ENCODE measurements at places on chromosomes 12 and 14.
A peak's percentile ranks its signal among the peaks of the same experiment; 100 is the strongest.

- DNase-seq: no peak
Measured at GRCh38 chr14:38357557-38357956, 101.7 kb upstream of the CLEC14A start.

DNA sequence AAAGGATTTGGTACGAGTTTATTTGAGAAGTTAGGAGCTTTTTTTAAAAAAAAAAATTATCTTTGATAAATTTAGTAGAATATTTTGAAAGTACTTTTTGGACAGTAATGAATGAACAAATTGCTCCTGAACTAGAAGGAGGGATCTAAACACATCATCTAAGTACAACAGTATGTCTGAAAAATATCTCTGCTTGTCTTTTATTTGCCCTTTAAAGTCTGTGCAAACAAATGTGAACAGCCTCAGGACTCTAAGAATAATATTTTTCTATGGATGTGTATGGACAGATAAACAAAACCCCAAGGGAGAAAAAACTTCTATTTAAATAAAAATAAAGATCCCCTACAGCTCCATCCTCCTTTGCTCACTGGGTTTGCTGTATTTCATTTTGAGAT, 19.5 kb downstream of the FBXL14 start:
- DNase-seq: no peak

- DNase-seq: no peak
Measured at GRCh38 chr14:93778453-93778852, 9.8 kb downstream of the PRIMA1 start.

DNA sequence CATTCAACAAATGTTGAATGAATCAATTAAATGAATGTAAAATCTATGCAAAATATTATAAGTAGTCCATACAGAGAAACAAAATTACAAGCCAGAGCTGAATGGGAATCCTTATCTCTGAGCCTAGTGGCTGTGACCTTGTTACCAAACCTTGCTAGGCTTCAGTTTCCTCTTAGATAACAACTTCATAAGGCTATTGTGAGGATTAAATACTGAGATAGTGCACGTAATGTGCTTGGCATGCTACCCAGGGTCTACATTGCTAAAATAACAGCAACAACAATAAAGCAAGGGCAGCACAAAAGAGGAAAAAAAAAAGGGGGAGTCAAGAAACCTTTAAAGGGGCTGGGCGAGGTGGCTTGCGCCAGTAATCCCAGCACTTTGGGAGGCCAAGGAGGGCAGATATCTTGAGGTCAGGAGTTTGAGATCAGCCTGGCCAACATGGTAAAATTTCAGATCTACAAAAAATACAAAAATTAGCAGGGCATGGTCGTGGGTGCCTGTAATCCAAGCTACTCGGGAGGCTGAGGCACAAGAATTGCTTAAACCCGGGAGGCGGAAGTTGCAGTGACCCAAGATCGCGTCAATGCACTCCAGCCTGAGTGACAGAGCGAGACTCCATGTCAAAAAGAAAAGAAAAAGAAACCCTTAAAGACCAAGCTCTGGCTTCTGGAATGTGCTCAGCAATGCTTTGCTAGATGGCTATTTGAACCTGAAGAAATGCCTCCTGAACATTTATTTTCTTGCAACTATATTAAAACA, 14.1 kb downstream of the STAB2 start:
- DNase-seq: no peak

- DNase-seq: no peak
Measured at GRCh38 chr12:130482448-130482847, 144.8 kb downstream of the PIWIL1 start.

- no peak for DNase-seq
Measured at GRCh38 chr14:50957296-50957695, 13.0 kb upstream of the PYGL start.

GRCh38 chr12:67509666-67510386, 138.7 kb upstream of the DYRK2 start:
- no peak for DNase-seq

- no peak for DNase-seq
Measured at GRCh38 chr14:38958589-38958988, 144.4 kb downstream of the SEC23A start.

DNA sequence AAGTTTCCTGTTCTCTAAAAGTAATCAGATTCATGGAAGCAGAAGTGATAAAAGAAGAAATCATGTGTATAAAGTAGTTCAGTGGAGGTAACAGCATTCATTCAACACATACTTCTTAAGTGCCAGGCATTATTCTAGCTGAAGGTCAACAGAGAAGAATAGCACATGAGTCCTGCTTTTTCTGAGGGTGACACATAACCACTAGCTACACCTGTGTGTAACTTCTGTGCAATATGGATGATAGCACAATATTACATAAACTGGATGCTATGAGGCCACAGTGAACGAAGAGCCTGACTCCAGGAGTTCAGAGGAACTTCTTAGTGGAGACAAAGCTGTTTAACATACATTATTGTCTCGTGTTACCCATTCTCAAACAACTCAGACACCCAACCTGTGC, 114.3 kb upstream of the PCED1B start:
- DNase-seq: no peak

GRCh38 chr14:74647678-74648461, 35.8 kb upstream of the LTBP2 start:
- DNase-seq: no peak

GRCh38 chr12:106757623-106758348, 16.7 kb upstream of the RIC8B start:
- DNase-seq: no peak

- peak; percentile 20 for DNase-seq
Measured at GRCh38 chr12:95608252-95609033, 57.2 kb upstream of the USP44 start.

- DNase-seq: no peak
Measured at GRCh38 chr14:62289471-62289870, 527.3 kb downstream of the SNAPC1 start.

- DNase-seq: no peak
Measured at GRCh38 chr14:90900476-90901083, 84.3 kb upstream of the TTC7B start.

GRCh38 chr14:69553252-69553651, 21.4 kb downstream of the CCDC177 start:
- no peak for DNase-seq

- no peak for DNase-seq
Measured at GRCh38 chr14:77955816-77956484, 156.0 kb downstream of the ADCK1 start.

DNA sequence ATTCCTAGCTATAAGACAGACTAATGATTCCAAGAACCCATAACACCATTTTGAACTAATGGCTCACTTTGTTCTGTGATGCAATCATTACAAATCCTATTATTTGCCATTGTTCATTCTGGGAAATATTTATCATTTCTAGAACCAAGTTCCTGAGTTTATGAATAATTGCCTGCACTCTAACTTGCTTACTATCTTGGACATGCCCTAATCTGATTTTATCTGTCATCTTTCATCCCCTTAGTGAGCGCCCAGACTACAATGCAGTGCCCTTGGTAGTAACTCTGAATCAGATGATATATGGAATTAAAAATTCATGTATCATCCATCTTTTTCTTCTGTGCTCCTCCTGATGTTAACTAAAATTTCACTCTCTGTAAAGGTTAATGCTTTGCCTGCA, 703.1 kb upstream of the MDGA2 start:
- DNase-seq: no peak

GRCh38 chr14:65846196-65846868, 433.8 kb downstream of the FUT8 start:
- no peak for DNase-seq

DNA sequence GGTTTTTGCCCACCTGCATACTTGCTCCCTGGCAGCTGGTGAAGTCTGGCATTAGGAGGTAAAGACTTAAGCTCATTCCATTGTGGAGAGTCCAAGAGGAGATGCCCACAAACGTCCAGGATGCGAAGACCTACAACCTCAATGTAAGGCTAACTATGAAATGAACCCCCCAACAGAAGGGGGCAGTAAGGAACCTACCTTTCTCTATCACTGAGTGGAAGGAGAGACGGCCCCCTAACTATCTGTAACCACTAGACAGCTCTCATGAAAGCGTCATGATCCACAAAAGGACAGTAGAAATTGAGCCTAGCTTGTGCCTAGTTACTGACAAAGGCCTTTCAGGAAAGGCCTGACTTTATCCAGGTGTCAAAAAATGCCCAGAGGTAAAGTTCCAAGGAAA, 55.3 kb downstream of the ZFYVE21 start:
- no peak for DNase-seq

- DNase-seq: no peak
Measured at GRCh38 chr12:50458606-50459005, 46.2 kb upstream of the DIP2B start.

DNA sequence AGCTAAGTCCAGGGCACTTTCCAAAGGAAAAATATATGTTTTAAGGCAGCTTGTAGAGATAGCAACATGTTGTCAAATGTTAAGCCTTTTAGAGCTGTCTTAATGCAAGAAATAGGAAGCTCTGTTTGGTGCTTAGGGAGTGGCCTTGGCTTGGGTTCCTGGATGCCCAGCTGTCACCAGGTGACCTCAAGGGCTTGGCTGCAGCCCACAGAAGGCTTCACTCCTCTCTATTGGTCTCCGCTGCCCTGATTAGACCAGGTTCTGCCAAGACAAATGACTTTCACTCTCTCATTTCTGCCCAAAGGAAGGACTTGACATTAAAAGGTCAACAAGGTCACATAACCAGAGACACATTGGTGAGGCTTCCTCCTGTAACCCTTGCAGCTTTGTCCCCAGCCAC, 76.8 kb downstream of the WSCD2 start:
- no peak for DNase-seq

GRCh38 chr12:42325653-42326474, at the start of the genes PPHLN1 and ZCRB1:
Gene PPHLN1, plus strand, starts transcription at chr12:42326167. Its CDS starts 9,736 bp downstream, at chr12:42335903.
Gene ZCRB1, minus strand, starts transcription at chr12:42326094. Its CDS starts 1,992 bp downstream, at chr12:42324102.
- DNase-seq: no peak

GRCh38 chr12:57577981-57578758, 12.8 kb upstream of the PIP4K2C start:
- no peak for DNase-seq

GRCh38 chr12:75981247-75982168, 50.1 kb downstream of the PHLDA1 start:
- no peak for DNase-seq

- no peak for DNase-seq
Measured at GRCh38 chr12:46567667-46568066, 195.1 kb upstream of the SLC38A2 start.

- DNase-seq: no peak
Measured at GRCh38 chr14:72780751-72781150, 113.2 kb downstream of the DPF3 start.

DNA sequence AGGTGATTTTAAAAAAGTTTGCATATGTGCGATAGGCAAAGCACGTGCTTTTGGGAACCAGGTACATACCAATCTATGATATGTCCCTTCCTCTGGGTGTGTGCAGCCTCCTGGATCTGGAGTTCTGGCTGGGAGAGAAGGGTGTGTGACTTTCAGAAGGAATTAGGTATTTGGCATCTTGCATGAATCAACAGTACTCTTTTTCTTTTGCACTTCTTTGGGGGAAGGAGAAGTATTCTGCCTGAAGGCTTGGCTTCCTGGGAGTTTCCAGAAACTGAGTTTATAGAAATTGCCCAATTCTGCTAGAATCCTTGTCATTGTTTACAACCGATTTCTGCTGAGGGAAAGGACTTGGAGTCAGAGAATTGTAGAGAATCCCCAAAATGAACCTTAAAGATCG, 2.9 kb upstream of the CLMN start:
- no peak for DNase-seq

DNA sequence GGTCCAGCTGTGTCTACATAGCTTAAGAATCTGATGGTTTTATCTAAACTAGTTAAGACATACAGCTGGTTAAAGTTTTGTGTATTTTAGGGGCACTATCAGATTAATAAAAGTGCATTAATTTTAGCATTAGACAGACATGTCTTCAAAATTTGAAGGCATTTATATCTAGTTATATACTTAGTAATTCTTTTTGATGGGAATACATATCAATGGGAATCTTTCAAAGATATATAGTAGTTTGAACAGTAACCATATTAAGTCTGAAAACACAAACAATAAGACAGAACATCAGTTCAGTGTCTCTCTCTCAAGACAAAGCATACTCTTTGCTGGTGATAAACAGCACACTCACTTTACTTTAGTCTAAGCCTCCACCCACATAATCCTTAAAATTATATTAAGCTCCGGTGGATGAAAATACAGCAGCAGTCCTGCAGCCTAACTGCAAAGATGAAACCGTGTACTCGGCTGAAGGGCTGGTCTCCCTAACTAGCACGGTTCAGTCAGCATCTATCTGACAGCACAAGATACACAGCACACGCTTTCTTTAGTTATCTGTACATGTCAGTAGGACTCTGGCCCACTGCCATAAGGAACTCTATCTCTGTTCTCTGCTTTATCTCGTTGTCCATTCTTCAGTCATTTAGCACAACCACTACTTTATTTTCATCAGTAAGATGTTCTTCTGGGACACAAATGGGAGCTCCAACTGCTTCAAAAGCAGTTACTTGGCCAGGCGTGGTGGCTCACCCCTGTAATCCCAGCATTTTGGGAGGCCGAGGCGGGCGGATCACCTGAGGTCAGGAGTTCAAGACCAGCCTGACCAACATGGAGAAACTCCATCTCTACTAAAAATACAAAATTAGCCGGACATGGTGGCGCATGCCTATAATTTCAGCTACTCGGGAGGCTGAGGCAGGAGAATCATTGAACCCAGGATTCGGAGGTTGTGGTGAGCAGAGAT, 80.5 kb downstream of the MED13L start:
- DNase-seq: no peak

GRCh38 chr12:60494244-60494643, 898.4 kb downstream of the SLC16A7 start:
- DNase-seq: no peak

DNA sequence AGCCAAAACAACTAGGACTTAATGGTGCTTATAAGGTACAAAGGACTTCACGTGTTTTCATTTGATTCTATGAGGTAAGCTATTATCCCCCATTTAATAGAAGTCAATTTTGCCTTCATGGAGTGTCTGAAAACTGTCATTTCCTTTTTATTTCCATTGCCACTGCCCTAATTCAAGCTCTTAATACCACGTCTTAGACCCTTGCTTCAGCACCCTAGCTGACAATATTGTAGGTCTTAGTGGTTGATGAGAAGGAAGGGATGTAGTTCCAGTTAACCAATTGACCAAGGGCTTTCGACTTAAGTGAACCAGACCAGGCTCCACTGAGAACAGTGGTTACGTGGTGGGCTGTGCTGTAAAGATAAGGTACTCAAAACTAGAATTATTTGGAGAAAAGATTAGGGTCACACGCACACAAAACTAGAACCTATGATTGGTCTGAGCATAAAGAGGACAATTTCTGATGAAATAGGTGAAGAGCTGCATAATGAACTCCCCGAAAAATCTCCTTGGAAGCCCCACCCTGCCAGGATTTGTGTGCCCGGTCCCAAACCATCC, 9.6 kb upstream of the ASIC1 start:
- DNase-seq: no peak

GRCh38 chr12:5173511-5174011, 129.9 kb downstream of the KCNA5 start:
- DNase-seq: no peak

GRCh38 chr12:125892276-125892675, 827.0 kb downstream of the AACS start:
- no peak for DNase-seq
